Hematopoietic multipotent progenitor cell treated with erythropoietin and hydrocortisone succinate and interleukin-3 and kit ligand, for 17 days (in vitro differentiated cells): ENCODE measurements at places on chromosomes 5 and 9.

- peak; percentile 14 for DNase-seq
Observed at GRCh38 chr9:96420468-96421219, 2.5 kb upstream of the ZNF367 start.

DNA sequence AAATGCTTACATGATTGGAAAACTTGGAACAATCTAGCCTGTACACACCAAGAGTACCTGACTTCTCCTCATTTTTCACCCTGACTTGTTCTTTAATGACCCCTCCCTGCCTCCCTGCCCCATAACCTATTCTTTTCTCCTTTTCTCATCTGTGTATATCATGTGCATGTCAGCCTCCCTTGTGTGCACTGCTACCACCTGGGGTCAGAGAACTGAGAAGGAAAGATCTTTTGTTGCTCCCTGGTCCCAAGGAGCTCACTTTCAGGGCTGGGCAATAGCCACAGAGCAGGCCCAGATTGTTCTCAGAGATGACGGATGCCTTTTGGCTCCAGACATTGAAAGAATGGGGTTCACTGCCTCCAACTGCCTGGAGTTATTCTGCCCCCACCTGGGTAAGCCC lies 5.1 kb downstream of the MAP1B start:
- no peak for DNase-seq

GRCh38 chr9:97557606-97558095 lies 56.2 kb downstream of the TMOD1 start:
- DNase-seq: no peak

DNA sequence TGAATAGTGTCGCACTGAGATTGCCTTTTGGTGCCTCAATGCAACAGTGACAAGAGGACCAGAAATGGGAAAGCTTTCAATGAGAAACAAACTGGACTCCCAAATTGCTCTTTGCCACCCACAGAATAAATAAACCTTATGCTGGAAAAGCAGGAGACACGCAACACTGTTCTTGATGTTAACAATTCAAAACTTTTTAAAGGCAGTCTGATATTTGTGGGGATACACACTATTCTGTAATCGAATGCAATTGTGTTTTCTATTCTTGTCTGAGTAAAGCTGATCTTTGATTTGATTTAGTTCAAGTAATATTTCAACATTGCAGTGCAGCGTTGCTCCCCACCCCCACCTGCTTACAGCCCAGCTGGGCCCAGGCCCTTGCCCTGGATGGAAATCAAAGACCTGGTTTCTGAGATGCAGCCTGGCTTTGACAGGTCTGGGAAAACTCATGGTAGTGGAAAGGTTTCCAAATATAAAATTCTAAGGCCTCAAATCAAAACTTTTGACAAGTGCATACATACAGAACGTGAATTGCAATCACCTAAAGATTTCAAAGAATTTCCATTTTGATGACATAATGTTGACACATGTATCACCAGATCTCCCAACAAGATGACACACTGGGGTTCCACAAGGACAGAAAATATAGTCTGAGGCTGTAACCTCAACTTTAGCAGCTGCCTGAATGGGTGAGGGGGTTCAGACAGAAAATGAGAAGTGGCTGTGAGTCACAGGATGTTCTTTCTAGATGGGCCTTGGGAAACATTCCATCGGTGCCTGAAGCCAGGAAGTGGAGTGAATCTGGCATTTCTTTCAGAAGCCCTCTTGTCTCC lies 55.1 kb downstream of the ABCA1 start:
- no peak for DNase-seq

DNA sequence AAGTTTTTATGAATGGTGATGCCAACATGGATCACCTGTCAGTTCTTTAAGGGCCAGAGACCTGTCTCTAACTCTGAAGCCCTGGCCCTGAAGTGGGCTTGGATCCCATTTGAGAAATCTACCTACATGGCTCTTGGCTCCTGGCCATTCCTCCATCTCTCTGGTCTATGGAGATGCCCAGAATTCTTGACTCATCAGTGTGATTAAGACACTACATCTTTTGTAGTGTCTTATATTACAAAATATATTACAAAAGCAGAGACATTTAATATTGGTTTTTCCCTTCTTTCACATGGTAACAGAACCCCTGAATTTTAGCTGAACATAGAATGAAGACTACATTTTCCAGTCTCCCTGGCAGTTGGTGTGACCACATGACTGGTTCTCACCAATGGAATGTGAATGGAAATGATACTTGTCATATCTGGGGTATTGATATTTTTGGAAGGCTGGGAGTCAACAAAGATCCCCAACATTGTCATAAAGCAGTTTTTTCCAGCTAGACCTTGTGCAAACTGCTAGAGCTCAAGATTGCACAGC lies 198.3 kb downstream of the SREK1 start:
- DNase-seq: no peak

DNA sequence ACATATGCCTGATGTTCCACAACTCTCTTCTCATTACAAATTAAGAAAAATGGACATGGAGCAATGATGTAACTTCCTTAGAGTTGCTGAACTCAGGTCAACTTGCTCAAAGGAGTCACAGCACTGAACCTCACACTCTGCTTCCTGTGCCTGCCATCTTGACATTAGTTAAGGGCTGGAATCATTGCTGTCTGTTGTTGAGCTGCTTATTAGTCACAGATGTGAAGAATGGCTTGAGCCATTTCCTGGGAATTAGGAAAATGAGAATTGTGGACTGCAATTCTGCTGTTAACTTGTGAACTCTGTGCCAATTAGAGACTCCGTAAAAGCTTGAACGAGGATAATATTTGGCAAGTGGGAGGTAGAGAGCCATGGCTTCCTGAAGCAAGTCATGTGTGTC lies 212.0 kb downstream of the ADAMTS12 start:
- no peak for DNase-seq
